ENCODE measurements at places on chromosomes 6 and 20.
A peak's percentile ranks its signal among the peaks of the same experiment; 100 is the strongest.

GRCh38 chr6:9593554-9593953 lies 821.3 kb downstream of the TFAP2A start:
- no peak for DNase-seq

- no peak for DNase-seq
These were observed 595 bp upstream of the SRF start for GRCh38 chr6:43170417-43170930.

- peak; percentile 3 for DNase-seq
These were observed 2.7 kb upstream of the MYT1 start for GRCh38 chr20:64161356-64162238.

DNA sequence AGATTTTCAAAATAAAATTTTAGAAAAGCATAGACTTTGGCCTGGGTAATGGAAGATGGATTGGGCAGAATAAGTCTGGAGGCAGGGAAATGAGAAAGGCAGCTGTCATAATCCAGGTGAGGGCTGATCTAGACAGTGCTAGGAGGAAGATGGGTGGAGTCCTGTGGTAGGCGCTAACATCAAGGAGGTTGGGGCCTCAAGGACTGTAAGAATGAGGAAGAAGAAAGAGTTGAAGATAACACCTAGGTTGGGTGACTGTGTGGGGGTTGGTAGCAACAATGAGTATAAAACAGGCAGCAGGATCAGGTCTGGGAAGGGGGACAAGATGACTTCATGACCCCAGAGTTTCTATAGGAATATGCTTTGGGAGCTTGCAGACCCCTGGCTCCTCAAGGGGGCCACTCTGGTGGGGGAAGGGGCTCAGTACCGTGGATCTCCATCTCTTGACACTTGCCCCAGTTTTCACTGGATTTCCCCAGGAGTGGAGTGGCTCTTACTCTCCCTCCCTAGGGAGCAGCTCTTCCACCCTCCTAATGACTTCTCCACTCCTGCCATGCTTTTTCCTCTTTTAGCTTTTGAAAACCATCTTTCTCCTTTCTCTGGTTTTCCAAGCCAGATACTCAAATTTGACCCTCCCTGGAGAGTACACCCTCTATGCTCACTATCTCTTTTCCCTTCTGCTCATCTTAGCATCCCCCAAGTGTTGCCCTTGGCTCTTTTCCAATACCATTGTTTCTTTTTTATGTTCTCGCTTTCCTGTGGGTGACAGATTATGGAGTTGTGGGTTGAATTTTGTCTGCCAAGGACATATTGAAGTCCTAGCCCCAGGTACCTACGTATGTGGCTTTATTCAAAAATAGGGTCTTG lies 14.8 kb downstream of the TRIM31 start:
- DNase-seq = no peak

DNA sequence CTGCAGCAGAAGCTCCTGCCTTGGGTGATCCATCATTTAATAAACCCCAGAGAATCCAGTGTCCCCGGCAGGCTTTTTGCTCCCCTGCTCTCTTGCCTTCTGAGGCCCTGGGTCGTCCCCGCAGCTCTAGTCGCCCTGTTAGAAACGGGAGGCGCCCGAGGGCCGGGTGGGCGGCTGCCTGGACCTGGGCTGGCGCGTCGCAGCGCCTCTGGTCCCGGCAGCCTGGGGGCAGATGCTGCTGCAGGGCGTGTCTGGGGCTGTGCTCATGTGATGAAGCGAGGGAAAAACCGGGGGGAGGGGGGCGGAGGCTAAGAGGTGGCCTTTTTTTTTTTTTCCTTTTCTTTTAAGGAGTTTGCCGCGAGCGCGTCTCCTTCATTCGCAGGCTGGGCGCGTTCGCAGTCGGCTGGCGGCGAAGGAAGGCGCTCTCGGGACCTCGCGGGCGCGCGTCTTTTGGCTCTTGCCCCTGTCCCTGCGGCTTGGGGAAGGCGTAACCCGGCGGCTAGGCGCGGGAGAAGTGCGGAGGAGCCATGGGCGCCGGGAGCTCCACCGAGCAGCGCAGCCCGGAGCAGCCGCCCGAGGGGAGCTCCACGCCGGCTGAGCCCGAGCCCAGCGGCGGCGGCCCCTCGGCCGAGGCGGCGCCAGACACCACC lies 394 bp downstream of the AKAP12 start:
- no peak for DNase-seq

GRCh38 chr6:14730654-14731053 lies 515.2 kb upstream of the JARID2 start:
- no peak for DNase-seq
